Smooth muscle cell of the umbilical artery (primary cell): ENCODE measurements at places on chromosomes 1 and 21. TPM values are rescaled to one million over a fixed set of nuclear protein-coding genes. Genes with fewer than 3 reads are reported as not detected.

SRM gene
- 31.8 and 69.2 TPM in 2 replicates for total RNA-seq

CNIH3 gene
- 14.3 and 47.7 TPM in 2 replicates for total RNA-seq

SPRR1B gene
- total RNA-seq, result not detected in 2 replicates

SGIP1 gene
- 4.4 and 5.6 TPM in 2 replicates for total RNA-seq

HES5 gene
- not detected in 2 replicates for total RNA-seq

OR2L5 gene
- not detected in 2 replicates for total RNA-seq

KLHDC9 gene
- 1.2 and 1.5 TPM in 2 replicates for total RNA-seq

HNRNPCL1 gene
- total RNA-seq, result not detected in 2 replicates
